ENCODE measurements at places on chromosomes 5 and 9. TPM values are rescaled to one million over a fixed set of nuclear protein-coding genes. Genes with fewer than 3 reads are reported as not detected.

GRCh38 chr9:101062686-101063085 lies 34.2 kb downstream of the PLPPR1 start:
- no peak for DNase-seq

DNA sequence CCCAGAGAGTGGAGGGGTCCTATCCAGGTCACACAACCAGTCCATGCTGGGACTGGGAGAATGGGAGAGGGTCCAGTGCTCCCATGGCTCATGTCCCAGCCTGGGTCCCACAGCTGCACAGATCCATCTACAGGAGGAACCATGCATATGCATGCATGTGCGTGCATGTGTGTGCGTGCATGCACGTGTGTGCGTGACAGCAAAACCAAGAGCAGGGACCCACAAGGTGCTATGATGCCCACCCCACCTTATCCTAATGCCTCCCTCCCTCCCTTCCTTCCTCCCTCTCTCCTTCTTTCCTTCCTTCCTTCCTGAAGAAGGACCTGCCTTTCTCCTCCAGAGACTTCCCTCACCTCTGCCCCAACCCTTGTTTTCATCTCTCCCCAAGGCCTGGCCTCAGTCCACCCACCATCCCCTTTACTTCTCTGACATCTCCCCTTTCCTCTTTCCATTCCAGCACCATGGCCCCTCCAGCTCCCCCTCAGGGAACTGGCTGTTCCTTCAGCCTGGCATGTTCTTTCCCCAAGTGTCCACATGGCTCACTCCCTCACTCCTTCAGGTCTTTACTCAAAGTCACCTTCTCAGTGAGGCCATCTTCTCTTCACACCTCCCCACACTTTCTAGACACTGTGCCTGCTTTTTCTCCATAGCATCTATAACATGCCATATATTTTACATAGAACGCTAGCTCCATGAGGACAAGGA lies 21.8 kb downstream of the AQP7 start:
- DNase-seq, result no peak

DNA sequence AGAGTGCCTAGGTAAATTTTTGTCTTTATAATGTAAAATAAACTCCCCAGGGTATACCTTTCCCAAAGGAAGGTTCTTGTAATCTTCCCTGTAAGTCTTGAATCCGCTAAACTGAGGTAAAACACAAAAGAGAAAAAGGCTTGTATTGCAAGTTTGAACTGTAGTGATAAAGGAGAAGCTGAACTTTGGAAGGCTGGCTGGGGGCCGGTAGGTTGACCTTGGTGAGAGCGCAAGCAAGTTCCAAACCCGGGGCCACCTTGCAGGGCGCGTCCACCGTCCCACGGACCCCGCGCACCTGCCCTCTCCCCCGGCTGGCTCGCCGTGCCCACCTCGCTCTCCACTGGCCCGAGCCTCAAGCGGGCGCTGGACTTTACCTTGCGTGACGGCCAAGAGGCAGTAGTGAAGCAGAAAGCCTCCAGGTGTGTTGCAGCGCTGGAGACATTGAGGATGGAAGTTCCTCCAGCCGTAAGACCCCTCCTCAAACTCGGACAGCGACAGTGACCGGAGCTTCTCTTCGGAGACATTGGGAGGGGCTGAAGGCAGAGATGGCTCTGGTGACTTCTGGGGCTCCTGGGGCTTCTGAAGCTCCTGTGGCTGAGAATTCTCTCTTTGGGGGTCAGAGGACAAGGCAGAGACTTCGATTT lies 428 bp downstream of the SLCO4C1 start:
- DNase-seq, result no peak

DNA sequence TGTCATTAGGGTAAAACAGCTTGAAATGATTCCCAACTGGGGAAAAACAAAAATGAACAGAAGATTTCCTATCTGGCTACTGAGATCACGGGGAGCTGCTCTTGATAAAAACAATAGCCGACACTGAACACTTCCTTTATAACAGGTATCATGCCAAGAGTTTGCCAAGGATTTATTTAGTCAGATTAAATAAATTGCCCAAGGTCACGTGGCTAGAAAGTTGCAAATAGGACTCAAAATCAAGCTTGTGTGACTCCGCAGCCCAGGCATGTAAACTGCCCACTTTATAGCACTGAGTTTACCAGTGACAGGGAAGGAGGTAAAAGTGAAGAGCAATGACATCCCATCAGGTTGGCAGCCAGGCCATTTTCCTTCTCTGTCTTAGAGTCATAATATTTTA lies 120.7 kb upstream of the ZNF618 start:
- DNase-seq, result no peak

- no peak for DNase-seq
These were observed 164.5 kb downstream of the ATPSCKMT start for GRCh38 chr5:10085185-10085584.

The PCDHB10 gene
- not detected for total RNA-seq

The IER5L gene
- total RNA-seq, result 121 TPM

The CHSY3 gene
- not detected for total RNA-seq
